ENCODE measurements at places on chromosomes 4 and X.

GRCh38 chr4:818106-818921, 7.6 kb downstream of the CPLX1 start:
- DNase-seq: no peak

DNA sequence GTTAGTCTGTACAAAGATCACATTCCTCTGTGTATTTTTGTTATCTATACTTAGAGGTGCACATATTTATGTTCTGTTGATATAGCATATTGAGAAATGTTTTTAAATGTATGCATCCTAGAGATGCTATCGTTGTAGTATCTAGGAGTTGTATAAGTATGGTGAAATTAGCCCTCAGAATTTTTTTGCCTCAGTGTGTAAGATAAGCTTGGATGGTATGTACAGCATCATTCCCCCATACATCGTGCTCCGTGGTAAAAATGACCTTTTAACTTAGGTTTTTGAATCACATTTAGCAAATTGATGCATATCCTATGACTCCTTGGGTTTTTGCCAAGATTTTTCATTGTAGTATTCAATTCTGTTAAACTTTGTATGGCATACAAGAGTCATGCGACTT, 113.5 kb downstream of the RPA4 start:
- no peak for DNase-seq

DNA sequence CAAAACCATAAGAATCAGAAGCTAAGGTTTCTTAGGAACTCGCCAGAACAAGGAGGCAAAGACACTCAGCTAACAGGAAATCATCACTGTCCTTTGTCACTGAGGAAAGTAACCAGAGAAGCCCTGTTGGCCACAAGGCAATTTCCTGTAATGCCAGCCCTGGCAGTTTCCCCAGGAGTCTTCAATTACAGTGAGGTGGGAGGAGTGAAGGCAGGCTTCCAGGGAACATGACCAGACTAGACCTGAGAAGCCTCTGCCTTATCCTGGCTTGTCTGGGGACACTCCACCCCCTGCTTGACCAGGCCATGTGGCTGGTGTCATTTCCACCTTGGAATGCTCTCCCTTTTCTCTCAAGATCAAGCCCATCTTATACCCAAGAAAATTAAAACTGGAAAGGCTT, 125.3 kb downstream of the COL4A6 start:
- DNase-seq: no peak

DNA sequence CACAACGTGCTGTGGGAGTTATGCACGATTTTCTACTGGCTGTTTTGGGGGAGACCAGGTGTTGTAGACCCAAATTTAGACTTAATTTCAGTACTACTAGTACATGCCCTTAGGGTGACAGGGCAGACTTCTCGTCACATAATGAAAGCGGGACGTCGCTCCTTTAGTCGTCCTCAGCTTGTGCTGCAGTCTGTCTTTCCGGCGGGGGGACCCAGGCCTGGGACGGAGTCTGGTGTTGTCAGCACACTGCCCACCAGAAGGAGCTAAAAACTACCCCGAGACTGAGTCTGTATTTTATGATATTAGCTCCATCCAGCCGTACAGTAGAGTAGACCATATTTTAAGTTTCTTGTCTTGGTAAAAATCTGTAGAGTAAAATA, 35.5 kb downstream of the NOP14 start:
- DNase-seq: no peak

DNA sequence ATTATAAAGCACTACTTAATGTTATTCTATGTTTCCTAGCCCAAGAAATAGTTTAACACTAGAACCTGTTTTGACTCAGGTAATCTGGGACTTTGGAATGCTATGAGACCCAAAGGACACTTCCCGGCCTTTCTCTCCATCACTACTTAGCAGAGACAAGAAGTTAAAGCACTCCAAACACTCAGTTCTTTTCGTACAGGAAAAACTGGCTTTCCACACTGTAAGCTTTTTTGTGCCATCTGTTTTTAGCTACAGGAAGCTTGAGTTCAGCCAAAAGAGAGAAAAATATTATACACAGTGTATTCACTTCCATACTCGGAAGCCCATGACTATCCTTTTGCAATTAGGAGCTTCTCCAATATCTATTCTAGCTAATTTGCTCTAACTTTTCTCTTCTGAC, 7.9 kb upstream of the FGF13 start:
- DNase-seq: no peak

- no peak for DNase-seq
These were observed 1.4 kb upstream of the CT47C1 start for GRCh38 chrX:119071381-119071780.

- no peak for DNase-seq
These were observed 103.6 kb upstream of the ADGRG2 start for GRCh38 chrX:19225909-19226308.

DNA sequence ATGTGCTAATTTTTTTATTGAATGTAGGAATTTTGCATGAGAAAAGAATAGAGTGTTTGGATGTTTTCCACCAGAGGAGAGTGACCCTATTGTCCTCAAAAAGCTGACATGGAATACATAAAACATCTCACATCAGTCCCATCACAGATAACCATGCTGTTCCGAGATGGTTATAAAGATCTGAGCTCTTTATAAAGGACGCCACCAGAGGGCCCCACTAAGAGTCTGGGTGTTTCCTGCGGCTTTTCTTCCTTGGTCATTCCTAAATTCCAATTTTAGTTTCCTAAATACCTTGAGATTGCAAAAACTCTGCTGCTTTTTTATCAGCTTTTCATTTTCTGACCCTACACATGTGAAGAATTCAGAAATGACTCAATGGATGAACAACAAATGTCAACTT, 504.5 kb upstream of the FRG1 start:
- no peak for DNase-seq

- no peak for DNase-seq
These were observed 56.8 kb downstream of the CXCL13 start for GRCh38 chr4:77662396-77662795.

GRCh38 chr4:149973181-149973580, 105.1 kb upstream of the DCLK2 start:
- no peak for DNase-seq

- no peak for DNase-seq
These were observed 2616.0 kb downstream of the ARAP2 start for GRCh38 chr4:33628296-33628695.

GRCh38 chrX:49101629-49101984, 21.9 kb upstream of the WDR45 start:
- no peak for DNase-seq

GRCh38 chr4:147785129-147785528, 53.2 kb downstream of the ARHGAP10 start:
- no peak for DNase-seq

DNA sequence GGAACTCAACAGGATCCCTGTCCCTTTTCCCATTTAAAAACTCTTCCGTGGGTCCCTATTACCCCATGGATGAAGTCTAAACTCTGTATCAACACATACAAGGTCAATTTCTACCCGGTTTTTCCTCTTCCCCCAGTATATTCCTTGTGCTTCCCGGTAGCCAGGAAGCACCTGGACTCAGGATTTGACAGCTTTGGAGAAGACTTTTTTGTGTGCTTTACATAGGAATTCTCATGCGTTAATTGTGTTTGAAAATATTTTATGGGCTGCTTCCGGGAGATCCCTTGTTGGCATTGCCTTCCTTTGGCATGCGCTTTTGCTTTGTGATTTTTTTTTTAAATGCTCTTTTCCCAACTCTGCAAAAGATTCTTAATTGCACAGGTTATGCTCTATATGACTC, 7.2 kb downstream of the SMS start:
- DNase-seq: no peak

DNA sequence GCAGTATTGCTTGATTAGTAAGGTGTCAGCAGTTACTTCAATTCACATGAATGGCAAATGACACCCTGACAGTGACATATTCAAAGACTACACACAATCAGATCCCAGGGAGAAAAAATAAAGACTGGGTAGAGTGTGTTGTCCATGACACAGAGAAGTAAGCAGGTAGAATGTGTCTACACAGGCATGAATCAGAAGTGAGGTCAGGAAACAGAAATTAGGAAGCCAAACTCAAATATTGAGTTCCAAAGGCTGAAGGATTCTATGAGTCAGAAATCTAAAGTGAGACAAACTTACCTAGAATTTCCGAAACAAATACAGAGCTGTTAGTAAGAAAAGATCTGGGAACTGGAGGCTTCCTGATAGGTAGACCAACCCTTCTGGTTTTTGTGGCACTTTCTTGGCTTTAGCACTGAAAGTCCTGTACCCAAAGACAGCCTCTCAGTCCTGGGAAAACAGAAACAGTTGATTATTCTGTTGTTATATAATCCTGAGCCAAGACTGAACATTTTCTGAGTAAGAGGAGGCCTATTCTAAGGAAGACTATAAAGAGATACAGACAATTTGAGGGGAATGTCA, 24.3 kb upstream of the GLRA2 start:
- no peak for DNase-seq

DNA sequence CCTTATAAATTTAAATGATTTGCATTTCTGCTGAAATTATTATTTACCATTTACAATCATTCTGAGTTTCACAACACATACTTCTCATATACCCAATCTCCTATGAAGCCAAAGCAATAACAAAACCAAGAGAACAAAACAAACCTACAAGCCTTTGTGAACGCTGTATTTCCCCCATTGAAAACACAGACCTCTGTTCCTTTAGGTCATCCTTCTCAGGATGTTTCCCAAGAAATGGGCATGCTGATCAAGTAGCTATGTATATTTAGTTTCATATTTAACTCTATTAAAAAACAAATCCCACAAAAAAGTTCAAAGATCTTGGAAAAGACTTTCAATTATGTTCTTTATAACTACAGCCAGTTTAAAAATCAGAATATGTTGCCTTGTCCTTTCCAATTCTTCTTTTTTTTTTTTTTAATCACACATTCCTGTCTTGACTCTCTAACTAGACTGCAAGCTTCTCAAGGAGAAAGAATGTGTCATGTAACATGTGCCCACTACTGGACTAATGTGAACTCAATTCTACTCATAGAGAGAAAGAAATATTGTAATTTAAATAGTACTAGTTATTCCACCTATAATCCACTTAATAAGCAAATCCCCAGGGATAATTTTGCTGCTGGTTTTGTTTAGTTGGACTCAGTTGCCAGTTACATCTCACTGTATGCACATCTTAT, 84.3 kb upstream of the PRSS48 start:
- DNase-seq: no peak

- no peak for DNase-seq
These were observed 21.9 kb downstream of the CNOT6L start for GRCh38 chr4:77797239-77797638.

DNA sequence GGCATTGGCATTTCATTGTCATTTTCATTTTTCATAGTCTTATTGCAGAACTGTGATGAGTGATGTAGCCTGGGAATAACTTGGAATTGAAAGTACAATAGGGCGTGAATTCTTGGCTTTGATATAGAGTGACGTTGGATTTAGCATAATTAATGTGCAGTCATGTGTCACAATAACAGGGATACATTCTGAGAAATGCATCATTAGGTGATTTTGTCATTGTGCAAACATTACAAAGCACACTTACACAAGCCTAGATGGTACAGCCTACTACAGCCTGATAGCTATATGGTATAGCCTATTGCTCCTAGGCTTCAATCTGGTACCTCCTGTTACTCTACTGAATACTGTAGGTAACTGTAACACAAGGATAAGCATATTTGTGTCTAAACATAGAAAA, 300.8 kb downstream of the DTHD1 start:
- DNase-seq: no peak

DNA sequence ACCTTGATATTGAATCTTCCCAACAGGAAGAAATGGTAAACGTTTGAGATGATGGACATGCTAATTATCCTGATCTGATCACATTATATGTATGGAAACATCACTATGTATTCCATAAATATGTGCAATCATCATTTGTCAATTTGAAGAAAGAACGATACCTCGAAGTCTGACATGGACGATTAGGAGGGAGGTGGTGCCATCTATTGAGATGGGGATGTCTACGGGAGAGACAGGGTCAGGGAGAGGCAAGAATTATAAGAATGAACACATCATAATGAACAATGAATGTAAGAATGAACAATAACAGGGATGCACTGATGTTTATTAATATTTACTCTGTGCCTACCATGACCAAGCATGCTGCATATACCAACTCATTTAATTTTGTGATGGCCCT, 93.7 kb upstream of the SOD3 start:
- DNase-seq: no peak
